ENCODE measurements at places on chromosomes 1 and 21.

DNA sequence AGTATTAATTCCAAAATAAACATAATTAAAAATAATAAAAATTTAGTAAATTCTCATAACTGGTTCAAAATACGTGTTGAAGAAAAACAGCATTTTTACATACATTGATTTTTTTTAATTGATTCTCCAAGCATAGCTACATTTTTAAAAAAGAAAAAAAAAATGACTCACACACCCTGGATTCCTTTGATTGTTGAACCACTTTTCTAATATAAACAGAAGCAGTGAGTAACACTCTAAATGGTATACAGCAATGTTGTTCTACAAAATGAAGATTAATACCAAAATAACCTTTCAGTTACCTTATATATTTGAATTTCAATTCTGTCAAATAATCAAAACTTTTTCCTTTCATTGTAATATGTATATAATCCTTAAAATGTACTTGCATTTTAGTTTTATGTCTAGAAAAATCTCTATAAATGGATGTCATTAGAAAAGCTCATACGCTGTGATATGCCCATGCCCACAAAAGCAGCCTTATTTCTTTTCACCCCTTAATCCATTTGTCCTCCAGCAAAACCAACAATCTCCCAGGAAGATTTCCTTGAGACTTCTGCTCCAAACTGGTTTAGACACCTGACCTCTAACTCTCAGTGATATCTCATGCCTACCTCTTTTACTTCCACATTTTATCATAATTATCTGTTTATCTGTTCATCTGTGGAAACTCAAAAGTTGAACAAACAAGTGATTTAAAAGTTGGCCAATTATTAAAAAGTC, 246.4 kb upstream of the NR5A2 start:
- no peak overlapping the region for H3K4me3 ChIP-seq
- H3K27ac ChIP-seq = no peak overlapping the region
- H3K4me1 ChIP-seq = no peaks in the 10 kb centered on the region
- H3K36me3 ChIP-seq = no peaks in the 10 kb centered on the region
- no peaks in the 10 kb centered on the region for H3K27me3 ChIP-seq
- DNase-seq = no peak

GRCh38 chr1:229142471-229142870, 128.4 kb upstream of the RAB4A start:
- no peaks in the 10 kb centered on the region for H3K27me3 ChIP-seq
- H3K27ac ChIP-seq = no peak overlapping the region
- H3K36me3 ChIP-seq = no peaks in the 10 kb centered on the region
- peaks cover 10% of the 10 kb centered on the region for H3K4me1 ChIP-seq
- no peak overlapping the region for H3K4me3 ChIP-seq

DNA sequence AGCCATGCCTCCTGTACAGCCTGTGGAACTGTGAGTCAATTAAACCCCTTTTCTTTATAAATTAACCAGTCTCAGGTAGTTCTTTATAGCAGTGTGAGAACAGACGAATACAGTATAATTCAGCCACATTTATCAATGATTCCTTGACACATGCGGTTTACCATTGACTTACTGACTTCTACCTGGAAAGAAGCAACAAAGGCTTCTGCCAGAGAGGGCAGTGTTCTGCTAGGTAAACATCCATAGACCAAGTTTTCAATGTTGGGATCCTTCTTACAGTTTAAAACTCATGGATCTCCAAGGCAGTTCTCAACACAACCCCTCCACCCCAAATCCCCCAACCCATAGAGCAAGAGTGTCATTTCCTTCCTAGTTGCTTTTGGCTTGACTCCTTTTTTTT, 150.6 kb downstream of the ZNF648 start:
- H3K4me1 ChIP-seq = no peaks in the 10 kb centered on the region
- no peaks in the 10 kb centered on the region for H3K36me3 ChIP-seq
- no peaks in the 10 kb centered on the region for H3K27me3 ChIP-seq
- no peak overlapping the region for H3K4me3 ChIP-seq
- no peak overlapping the region for H3K27ac ChIP-seq
- no peak for DNase-seq

- DNase-seq = no peak
- peaks cover 8% of the 10 kb centered on the region for H3K4me1 ChIP-seq
- no peaks in the 10 kb centered on the region for H3K27me3 ChIP-seq
Observed at GRCh38 chr1:154972213-154972516, 1.6 kb upstream of the SHC1 start.

- peaks cover 18% of the 10 kb centered on the region for H3K27me3 ChIP-seq
- H3K36me3 ChIP-seq = no peaks in the 10 kb centered on the region
- peak overlapping the region; percentile 17 for H3K4me3 ChIP-seq
Observed at GRCh38 chr1:53562291-53562980, 103.2 kb downstream of the DMRTB1 start.

GRCh38 chr1:201773764-201774163, 55.2 kb upstream of the IPO9 start:
- no peak overlapping the region for H3K4me3 ChIP-seq
- no peaks in the 10 kb centered on the region for H3K36me3 ChIP-seq
- H3K4me1 ChIP-seq = no peaks in the 10 kb centered on the region
- no peaks in the 10 kb centered on the region for H3K27me3 ChIP-seq
- DNase-seq = no peak

DNA sequence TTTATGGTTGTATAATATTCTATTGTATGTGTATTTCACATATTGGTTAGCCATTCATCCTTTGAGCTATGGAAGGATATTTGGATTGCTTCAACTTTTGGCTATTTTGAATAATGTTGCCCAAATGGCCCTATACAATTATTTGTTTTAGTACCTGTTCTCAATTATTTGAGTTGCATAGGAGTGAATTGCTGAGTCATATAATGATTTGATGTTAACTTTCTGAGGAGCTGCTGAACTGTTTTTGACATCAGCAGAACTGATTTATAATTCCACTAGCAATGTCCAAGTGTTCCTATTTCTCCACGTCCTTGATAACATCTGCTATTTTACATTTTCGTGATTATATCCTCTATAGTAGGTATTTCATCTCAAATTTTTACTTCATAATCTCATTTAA, 839.9 kb downstream of the KCNT2 start:
- DNase-seq = no peak
- H3K27ac ChIP-seq = no peak overlapping the region
- no peak overlapping the region for H3K4me3 ChIP-seq

GRCh38 chr1:85289848-85290335, 13.5 kb upstream of the BCL10 start:
- H3K36me3 ChIP-seq = no peaks in the 10 kb centered on the region
- no peak overlapping the region for H3K4me3 ChIP-seq
- H3K27ac ChIP-seq = no peak overlapping the region
- H3K4me1 ChIP-seq = no peaks in the 10 kb centered on the region
- no peaks in the 10 kb centered on the region for H3K27me3 ChIP-seq
- DNase-seq = no peak

DNA sequence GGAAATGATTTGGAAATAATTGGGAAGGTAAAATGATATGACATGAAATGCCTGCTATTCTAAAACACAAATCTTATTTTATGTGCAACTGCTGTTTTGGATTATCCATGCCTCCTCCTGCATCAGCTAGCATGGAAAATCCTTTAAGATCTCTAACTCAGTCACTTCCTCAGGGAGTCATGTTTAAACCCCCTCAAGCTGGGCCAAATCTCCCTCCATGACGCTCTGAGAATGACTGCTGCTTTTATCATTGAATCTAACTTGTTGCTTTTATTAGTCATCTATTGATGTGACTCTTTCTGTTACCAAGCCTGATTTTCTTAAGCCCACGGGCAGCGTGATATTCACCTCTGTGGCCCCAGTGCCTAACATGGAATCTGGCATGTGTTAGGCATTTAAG, 324.8 kb downstream of the DISC1 start:
- no peaks in the 10 kb centered on the region for H3K27me3 ChIP-seq
- H3K4me1 ChIP-seq = no peaks in the 10 kb centered on the region
- H3K36me3 ChIP-seq = no peaks in the 10 kb centered on the region
- H3K27ac ChIP-seq = no peak overlapping the region
- no peak for DNase-seq

DNA sequence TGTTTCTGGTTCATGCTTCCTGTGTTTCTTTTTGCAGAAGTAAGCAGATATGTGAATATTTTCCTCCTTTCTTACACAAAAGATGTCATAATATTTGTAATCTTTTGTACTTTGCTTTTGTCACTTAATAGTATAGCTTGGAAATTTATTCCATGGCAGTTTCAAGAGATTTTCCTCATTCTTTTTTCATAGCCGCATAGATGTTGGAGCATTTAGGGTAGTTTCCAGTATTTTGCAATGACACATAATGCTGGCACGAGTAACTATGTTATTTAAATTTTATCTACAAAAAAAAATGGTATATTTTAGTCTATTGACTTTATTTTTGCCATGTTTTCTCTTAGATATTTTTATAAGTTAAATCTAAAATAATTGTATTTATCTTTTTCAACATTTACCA, 40.7 kb downstream of the AGO3 start:
- H3K4me1 ChIP-seq = no peaks in the 10 kb centered on the region
- H3K4me3 ChIP-seq = no peak overlapping the region
- H3K27me3 ChIP-seq = no peaks in the 10 kb centered on the region
- DNase-seq = no peak
- H3K36me3 ChIP-seq = no peaks in the 10 kb centered on the region
- no peak overlapping the region for H3K27ac ChIP-seq

- peak overlapping the region; percentile 40 for H3K4me3 ChIP-seq
- peaks cover 22% of the 10 kb centered on the region for H3K4me1 ChIP-seq
- H3K27me3 ChIP-seq = peaks cover 7% of the 10 kb centered on the region
- no peaks in the 10 kb centered on the region for H3K36me3 ChIP-seq
Observed at GRCh38 chr1:244075247-244075722, 24.2 kb downstream of the ZBTB18 start.

DNA sequence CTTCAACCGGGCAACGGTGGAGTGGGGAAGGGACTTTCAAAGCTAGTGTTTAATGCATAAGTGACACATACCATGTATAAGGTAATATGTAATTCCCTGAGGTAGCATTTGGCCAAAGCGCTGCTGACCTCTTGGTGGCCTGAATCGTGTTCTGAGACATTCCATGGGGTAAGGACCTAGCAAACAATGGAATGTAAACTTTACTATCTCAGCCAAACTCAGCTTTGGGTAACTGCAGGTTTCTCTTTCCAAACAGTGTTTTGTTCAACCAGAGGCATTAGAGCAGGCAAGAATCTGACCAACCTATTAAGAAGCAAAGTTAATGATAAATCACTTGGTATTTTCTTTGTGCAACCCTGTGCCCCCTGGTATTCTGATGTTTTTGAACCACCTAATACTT, 22.0 kb downstream of the TGFB2 start:
- no peak for DNase-seq
- H3K36me3 ChIP-seq = no peaks in the 10 kb centered on the region
- no peaks in the 10 kb centered on the region for H3K27me3 ChIP-seq
- H3K4me1 ChIP-seq = no peaks in the 10 kb centered on the region

DNA sequence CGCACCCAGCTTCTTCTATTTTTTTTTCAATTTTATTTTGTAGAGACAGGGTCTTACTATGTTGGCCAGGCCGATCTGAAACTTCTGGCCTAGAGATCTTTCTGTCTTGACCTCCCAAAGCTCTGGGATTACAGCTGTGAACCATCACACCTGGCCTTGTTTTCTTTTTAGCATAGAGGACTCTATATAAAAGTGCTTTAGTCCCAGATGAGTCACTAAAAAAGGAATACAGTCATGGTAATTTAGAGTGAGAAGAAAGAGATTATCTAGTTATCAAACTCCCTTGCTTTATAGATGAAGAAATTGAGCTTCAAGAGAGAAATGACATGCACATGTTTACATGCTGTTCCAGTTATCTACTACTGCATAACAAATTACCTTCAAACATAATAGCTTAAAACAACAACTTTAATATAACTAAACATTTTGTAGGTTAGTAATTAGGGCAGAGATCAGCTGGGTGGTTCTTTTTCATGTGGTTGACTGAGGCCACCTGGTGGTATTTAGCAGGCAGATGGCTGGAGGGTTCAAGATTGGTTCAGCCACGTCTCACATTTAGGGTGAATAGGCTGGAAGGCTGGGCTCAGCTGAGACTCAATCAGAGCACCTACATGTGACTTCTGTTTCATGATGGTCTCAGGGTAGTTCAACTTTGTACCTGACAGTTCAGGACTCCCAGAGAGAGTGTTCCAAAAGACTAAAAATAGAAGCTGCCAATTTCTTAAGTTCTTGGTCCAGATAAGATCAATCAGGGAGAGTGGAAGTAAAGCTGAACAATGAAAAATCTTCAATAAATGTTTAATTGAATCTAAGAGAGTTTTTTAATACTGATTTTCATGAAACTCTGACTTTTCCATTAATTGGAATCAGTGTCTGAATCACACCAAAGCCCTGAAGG, 16.9 kb upstream of the MTF2 start:
- H3K27ac ChIP-seq = no peak overlapping the region
- peak; percentile 12 for DNase-seq
- no peaks in the 10 kb centered on the region for H3K4me1 ChIP-seq
- peaks cover 3% of the 10 kb centered on the region for H3K27me3 ChIP-seq
- no peak overlapping the region for H3K4me3 ChIP-seq
- H3K36me3 ChIP-seq = no peaks in the 10 kb centered on the region

GRCh38 chr1:59249396-59250137, 47.3 kb upstream of the FGGY start:
- DNase-seq = no peak
- H3K4me1 ChIP-seq = no peaks in the 10 kb centered on the region
- no peaks in the 10 kb centered on the region for H3K27me3 ChIP-seq
- no peaks in the 10 kb centered on the region for H3K36me3 ChIP-seq
- H3K27ac ChIP-seq = no peak overlapping the region
- no peak overlapping the region for H3K4me3 ChIP-seq

GRCh38 chr1:11708554-11709350, 17.2 kb downstream of the DRAXIN start:
- no peak for DNase-seq
- H3K36me3 ChIP-seq = no peaks in the 10 kb centered on the region
- H3K4me1 ChIP-seq = peaks cover 7% of the 10 kb centered on the region
- no peak overlapping the region for H3K27ac ChIP-seq

- peaks cover 25% of the 10 kb centered on the region for H3K4me1 ChIP-seq
- peak overlapping the region; percentile 81 for H3K27ac ChIP-seq
- no peaks in the 10 kb centered on the region for H3K27me3 ChIP-seq
- peak overlapping the region; percentile 98 for H3K4me3 ChIP-seq
- peak; percentile 22 for DNase-seq
- peaks cover 2% of the 10 kb centered on the region for H3K36me3 ChIP-seq
Observed at GRCh38 chr1:160206036-160206389, 829 bp downstream of the PEA15 start.

DNA sequence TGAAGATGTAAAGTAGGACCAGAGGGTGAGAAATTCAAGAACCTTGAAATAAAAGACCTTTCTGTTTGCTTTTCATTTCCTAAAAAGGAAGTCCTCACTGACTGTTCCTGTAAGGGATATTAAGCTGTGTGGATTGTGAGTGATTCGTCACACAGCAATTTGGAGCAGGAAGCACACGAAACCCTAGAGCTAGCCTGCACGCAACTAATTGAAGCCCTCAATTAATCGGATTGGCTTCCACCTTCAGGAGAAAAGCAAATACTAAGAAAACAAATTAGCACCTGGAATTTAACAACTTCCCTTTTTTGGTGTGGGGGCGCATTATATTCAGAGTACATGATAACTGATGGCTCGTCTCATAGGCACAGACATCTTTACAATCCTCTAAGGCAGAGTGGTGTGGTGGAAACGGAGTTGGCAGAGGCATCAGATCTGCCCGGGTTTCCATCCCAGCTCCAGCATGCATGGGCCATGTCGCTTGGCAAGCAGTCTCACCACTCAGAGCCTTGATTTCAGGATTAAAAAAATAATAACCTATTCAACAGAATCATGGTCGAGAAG, 95.2 kb downstream of the KCNJ15 start:
- no peak overlapping the region for H3K4me3 ChIP-seq
- H3K4me1 ChIP-seq = peaks cover 5% of the 10 kb centered on the region
- H3K27ac ChIP-seq = no peak overlapping the region
- H3K36me3 ChIP-seq = no peaks in the 10 kb centered on the region
- peaks cover 24% of the 10 kb centered on the region for H3K27me3 ChIP-seq
- no peak for DNase-seq

Measured in T-cell (primary cell).